ENCODE measurements at places on chromosomes 4 and X. TPM values are rescaled to one million over a fixed set of nuclear protein-coding genes. Genes with fewer than 3 reads are reported as not detected.

Gene GJB1
- not detected for total RNA-seq

Gene ESX1
- total RNA-seq: not detected

Gene DHX15
- total RNA-seq: 275 TPM

Gene NEIL3
- total RNA-seq: 21.3 TPM

GRCh38 chr4:122901247-122902010 is 21.0 kb downstream of the NUDT6 start:
- no peak for DNase-seq

DNA sequence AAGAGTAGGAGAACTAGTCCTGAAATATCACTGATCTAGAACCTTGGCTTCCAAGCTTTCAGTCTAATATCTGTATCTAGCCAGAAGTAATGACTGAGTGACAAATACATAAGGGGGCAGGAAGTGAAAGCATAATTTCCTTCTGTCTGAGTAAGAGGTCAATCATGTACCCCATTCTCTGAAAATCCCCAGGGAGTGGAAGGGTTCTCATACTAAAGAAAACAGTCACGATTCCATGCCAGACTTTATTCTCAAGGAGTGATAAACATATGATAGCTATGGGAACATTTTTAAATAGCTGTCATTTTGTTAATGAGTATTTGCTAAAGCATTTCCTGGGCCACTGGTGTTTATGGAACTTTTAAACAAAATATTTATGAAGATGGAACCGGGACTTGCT is 308.5 kb downstream of the ARHGAP24 start:
- DNase-seq: no peak

- DNase-seq: no peak
Observed at GRCh38 chr4:151361966-151362365, 36.6 kb upstream of the SH3D19 start.

GRCh38 chrX:46687619-46688018 is 71.3 kb downstream of the SLC9A7 start:
- no peak for DNase-seq

DNA sequence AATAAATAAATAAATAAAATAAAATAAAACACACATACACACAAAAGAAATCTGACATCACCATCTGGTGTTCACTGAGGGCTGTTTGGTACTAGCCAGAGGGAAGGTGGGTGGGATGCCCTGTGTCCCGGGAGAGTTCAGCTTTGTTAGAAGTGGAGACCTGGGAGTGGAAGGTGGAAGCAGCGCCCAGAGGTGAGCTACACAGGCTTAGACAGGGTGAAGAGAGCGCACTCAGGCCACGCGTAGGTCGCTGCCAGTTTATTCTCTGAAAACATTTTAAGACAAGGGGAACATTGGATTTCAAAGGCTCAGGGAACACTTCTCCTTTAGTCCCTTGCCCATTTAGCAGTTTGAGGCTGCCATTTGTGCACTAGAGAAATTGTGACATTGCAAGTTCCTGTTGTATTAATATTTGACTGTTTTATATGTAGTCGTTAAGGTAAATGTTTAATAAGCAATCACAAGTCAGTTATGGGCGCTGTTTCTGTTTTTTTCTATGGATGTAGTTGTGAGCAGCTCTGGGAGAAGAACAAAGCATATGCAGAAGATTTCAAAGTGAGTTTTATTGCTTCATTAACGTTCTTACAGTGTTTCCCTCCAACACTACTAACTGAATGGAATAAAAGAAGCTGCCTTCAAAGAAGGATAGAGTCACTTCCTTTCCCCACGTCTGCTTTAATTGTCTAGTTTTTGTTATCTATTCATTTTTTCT is 405.5 kb upstream of the NR3C2 start:
- DNase-seq: no peak

DNA sequence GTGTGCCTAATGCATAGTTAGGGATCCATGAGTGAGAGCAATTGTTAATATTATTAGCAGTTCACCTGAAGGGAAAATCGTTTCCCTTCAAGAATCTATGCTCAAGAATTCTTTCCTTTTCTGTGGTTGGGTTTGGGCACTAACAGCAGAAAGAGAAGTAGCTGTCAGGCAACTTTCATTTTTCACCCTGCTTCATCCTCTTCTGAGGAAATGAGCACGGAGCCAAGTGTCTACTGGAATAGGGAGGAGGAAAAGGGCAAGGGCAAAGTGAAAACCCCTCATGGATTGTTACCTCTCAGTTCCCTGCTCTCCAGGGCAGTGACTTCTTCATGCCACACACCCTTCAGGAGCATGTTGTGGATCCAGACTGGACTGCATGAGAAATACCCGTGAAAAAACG is 2.6 kb upstream of the HPGDS start:
- no peak for DNase-seq

DNA sequence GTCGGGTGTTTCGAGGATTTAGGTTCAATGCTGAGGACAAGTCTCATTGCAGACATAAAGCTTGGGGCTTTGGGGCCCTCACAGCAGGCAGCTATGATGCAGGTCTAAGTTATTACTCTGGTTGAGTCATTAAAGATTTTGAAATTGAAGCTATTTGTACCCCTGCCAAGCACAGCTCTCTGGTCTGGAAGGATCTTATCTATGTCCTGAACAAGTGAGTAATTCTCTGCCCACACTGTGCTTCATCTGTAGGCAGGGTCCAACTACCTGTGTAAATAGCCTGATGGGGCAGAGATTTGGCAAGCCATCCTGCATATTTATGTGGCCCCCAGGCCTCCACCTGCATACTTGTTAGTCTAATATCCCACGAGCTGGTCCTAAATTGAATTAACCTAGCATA is 41.4 kb upstream of the MAGEA4 start:
- DNase-seq: no peak
